CD4-positive, alpha-beta T cell treated with Interleukin-4 for 4 hours (primary cell): ENCODE measurements at places on chromosomes 12 and 14.
A peak's percentile ranks its signal among the peaks of the same experiment; 100 is the strongest.

GRCh38 chr12:52434760-52435530 is 774 bp upstream of the KRT75 start:
- DNase-seq, result no peak

- peak; percentile 58 for DNase-seq
Measured at GRCh38 chr12:12384571-12385340, 27.9 kb downstream of the BORCS5 start.

DNA sequence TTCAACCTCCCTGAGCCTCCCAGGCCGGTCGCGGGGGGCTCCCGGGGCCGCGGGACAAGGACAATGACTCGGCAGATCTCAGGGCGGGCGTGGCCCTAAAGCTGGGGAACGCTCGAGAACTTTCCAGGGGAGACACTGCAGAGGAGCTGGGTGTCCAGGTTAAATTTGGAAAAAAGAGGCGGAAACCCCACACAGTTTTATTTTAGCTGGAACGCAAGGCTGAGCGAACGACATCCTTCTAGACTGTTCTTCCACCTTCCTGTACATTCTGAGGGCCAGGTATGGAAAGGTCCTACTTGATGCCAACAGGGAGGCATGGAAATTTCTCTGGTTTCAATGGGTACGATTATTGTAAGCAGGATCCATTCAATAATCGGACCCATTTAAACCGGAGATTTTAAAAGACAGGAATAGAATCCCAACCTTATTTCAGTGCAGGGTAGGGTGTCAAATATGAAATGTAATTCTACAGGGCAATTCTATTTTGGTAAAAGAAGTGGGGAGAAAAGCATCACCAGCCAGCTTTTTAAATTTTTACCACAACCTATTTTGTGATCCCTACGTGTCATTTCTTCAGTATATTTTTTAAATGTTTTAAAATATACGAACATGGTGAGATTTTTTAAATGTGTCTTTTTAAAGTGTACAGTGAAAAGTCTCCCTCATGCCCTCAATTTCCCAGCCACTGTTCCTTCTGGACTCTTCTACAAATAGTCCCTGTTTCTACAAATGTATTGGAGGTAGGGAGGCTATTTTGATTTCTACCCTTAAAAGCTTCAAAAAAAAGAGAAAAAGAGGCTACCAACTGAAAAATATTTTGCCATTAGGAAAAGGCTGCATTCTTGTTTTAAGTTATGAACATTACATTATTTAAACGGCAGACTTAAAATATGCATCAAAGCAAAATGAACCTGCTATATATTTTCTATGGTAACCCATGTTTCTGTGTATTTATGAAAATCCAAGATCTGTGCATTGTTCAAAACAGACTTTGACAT is 1.1 kb upstream of the UBC start:
- DNase-seq, result peak; percentile 42

DNA sequence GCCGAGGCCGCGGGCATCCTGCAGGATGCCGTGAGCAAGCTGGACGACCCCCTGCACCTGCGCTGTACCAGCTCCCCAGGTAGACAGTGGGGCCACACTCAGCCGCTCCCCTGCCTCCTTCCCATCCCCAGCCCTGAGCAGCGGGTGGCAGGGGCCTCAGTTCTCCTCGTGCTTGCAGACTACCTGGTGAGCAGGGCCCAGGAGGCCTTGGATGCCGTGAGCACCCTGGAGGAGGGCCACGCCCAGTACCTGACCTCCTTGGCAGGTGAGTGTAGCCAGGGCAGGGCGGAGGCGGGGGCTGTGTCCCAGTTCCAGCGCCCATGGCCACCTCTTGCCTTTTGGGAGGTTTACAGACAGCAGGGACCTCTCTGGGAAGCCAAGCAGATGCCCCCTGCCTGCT is 22.9 kb downstream of the HIP1R start:
- no peak for DNase-seq

- DNase-seq, result no peak
Measured at GRCh38 chr12:41228066-41228820, 40.1 kb downstream of the PDZRN4 start.

- no peak for DNase-seq
Measured at GRCh38 chr12:97313471-97314190, 149.0 kb upstream of the RMST start.

- no peak for DNase-seq
Measured at GRCh38 chr12:30701056-30701455, 5.4 kb upstream of the IPO8 start.

- no peak for DNase-seq
Measured at GRCh38 chr14:56005191-56006053, 112.8 kb upstream of the PELI2 start.

DNA sequence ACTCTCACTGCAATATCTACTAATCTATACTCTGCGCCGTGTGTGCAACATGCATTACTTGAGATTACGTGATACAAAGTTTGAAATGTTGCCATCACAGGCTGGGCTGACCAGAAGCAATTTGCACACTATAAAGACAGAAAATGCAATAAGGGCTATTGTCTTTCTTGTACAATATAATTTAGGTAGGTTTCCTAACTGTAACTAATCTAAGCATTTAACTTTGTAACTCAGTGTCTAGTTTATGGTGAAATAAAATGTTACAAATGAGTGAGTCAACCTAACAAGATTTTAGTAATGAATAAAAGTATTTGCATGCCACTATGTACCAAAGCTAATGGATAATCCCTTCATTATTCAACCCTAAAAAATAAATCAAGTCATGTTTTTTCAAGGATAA is 57.8 kb downstream of the LRP6 start:
- no peak for DNase-seq

- no peak for DNase-seq
Measured at GRCh38 chr14:72213424-72213823, 281.2 kb downstream of the RGS6 start.

DNA sequence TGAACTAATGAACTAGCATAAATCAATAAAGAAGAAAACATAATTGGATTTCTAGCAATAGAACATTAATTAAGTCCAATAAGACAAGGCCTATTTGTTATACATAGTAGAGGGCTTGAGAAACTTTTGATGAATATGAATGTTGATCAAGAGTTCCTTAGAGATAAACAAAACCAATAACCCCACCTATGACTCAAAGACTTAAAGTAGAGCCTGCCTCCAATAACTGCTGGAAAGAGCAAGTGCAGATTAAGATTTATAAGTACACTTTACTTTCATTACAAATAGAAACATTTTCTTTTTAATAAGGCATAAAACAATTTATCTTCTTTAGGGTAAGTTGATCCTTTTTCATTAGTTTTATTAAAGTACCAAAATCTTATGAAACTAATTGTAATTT is 185.7 kb downstream of the SRGAP1 start:
- DNase-seq, result no peak

DNA sequence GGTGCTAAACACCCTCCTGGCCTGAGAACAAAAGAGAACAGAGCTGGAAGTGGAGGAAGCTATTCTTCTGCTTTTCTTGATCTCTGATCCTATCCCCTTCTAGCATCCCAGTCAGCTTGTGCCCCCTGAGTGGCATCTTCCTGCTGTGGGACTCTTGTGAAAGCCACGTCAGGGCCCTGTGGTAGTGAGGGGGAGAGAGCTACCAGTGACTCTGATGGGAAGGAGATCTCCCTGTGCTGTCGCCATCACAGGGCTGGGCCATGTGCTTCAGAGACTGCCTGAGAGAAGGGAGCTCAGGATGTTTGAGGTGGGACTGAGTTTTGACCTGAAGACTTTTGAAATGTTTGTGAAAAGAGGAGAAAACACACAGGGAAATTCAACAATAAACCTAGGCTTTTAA is 107.6 kb upstream of the FUT8 start:
- no peak for DNase-seq

- DNase-seq, result no peak
Measured at GRCh38 chr12:125455556-125455955, 390.3 kb downstream of the AACS start.

GRCh38 chr14:75645056-75645455 is 15.6 kb downstream of the ERG28 start:
- DNase-seq, result no peak

DNA sequence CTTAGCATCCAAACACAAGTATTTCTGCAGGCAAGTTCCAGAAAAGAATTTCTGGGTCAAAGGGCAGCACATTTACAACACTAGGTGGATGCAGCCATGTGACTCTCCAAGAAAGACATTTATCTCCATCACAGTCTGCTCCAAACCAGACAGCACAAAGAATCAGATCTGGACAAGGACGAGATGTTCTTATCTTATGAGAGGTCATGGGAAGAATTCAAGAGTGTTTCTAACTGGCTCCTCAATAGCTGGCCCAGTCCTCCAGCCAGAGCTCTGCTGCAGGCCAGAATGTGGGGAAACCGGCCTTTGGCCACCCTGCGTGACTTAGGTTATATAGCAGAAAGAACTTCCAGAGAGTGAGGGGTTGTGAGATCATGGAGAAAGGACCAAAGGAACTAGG is 17.4 kb downstream of the TMEM119 start:
- DNase-seq, result no peak

GRCh38 chr12:4526923-4527546 is 11.7 kb upstream of the RAD51AP1 start:
- DNase-seq, result peak; percentile 13

DNA sequence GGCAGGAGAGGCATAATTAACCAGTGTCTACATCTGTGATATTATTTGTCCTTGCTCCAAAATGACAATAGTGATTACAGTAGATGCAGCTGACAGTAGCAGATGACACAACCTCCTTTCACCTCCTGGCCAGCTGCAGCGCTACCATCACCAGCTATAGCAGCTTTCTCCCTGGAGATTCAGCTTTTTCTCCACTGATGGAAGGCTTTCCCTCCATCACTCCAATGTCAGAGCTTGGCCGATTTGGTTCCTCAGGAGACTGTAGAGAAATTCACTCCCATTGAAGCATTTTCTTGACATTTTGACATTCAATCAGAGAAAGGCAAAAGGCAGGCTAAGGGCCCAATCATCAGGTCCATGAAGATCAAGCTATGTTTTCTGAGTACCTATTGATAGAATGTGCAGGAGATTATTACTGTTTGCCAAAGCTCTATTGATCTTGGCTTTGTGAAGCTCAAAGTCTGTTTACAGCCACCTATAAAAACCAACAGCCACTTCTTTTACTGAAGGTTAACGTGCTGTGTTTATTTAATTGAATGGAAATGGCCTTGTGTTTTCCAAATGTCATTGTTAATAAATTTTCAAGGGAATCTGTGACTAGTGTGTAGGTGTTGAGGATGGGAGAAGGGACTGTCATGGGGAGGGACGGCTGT is 785.1 kb downstream of the DIO2 start:
- DNase-seq, result no peak

GRCh38 chr12:54572881-54573280 is 15.6 kb downstream of the PPP1R1A start:
- DNase-seq, result no peak

DNA sequence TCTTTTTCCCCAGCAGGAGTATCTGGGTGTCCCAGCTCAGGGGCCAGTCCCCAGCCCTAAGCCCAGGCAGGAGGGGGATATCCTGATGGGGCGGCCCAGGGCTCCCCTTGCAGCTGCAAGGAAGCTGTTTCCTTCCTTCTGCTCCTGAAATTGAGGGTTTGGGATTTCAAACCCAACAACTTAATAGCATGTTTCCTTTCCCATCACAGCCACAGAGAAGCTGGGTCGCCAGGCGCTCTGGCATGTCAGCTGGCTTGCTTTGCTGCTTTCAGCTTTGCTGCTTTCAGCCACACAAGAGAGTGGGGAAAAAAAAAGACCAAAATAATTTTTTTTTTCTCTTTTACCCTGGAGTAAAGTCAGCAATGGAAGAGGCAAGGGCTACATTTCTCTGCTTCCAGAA is 30.0 kb downstream of the HVCN1 start:
- no peak for DNase-seq

DNA sequence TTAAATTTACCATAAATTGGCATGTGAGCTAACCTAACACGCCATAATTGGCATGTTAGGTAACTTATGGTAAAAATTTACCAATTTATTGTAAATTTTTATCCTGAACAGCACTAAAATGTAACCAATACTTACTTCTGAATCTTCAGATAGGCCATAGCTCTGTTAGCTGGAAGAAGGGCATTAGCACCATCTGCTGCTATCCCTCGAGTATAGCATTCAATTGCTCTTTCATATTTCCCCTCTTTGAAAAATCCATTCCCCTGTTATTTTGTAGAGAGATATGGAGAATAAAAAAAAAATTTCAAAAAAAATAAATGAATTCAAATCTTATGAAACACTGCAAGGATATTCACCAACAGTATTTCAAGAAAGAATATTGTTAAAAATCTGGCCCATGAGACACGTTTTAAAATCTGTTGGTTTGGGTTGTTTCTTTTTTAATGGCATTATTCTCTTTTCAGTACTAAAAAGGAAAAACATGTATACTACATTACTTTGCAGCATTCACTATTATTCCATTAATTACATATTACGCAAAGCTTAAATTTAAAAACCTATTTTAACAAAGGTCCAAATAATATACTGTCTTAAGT is 19.1 kb downstream of the RPAP3 start:
- peak; percentile 14 for DNase-seq

- no peak for DNase-seq
Measured at GRCh38 chr12:84911271-84912197, 1.1 kb downstream of the SLC6A15 start.

DNA sequence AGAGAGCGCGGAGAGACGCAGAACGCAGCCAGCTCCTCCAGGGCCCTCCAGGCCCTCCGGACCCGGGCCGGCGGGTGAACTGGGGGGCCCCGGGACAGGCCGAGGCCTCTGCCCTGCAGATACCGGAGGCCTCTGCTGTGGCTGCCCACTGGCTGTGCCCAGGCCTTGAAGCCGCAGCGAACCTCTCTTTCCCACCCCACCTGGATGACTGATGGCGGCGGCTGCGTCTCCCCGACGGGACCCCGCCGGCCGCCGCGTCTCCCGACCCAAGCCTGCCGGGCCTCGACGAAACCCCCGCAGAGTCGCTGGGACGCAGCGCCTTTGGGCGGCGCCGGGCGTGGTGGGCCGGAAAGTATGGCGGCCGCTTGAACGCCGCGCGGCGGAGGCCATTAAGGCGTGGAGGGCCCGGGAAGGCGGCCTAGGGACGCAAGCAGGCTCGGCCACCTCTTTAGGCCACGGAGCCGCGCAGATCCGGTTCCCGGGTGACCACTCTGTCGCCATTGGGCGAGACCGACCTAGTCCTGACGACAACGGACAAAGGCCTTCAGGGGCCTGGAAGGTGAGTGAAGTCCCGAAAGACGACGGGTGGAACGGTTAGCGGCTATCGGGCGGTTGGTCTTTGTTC is 8.4 kb upstream of the ERGIC2 start:
- DNase-seq, result no peak

DNA sequence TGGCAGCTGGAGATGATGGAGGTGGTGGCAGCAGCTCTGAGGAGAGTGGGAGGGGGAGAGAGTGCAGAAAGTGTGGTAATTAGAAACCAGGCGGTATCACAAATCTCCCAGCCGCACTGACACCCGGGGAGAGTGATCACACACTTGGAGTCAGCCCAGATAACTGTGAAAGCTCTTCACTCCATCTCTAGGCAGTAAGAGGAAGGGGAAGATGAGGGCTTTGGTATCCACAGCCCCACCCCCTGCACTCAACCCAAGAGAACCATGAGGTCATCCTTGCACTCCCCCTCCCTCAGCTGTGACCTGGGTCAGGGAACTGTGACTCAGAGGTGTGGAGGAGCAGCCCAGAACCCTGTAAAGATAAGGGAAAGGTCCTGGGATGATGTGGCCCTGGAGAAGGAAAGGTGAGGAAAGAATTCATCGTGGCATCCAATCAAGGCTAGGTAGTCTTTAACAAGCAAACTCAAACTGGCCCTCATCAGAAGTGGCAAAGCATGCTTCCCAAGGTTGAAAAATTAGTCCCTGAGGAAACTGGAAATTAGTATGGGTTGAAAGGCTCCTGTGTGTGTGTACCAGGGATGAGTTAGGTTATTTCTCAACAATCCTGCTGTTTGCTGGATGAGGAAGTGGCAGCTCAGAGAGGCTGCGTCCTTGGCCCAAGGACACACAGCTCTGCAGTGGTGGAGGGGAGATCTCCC is 111.0 kb upstream of the LHX5 start:
- no peak for DNase-seq

GRCh38 chr14:89240414-89240813 is 176.6 kb downstream of the FOXN3 start:
- no peak for DNase-seq
